Left lung (tissue), 14 donors: ENCODE measurements at places on chromosomes 4 and X. TPM values are rescaled to one million over a fixed set of nuclear protein-coding genes. Genes with fewer than 3 reads are reported as not detected.

The MAGEB1 gene
- total RNA-seq, result not detected

- no peaks in the 10 kb centered on the region for H3K27me3 ChIP-seq
- H3K36me3 ChIP-seq, result no peaks in the 10 kb centered on the region
- no peak overlapping the region for H3K4me3 ChIP-seq
- H3K4me1 ChIP-seq, result no peaks in the 10 kb centered on the region
- DNase-seq, result no peak
Measured at GRCh38 chr4:79121223-79121622, 182.0 kb upstream of the PAQR3 start.

- H3K4me3 ChIP-seq, result peak overlapping the region; percentile 8
- H3K4me1 ChIP-seq, result peaks cover 32% of the 10 kb centered on the region
Measured at GRCh38 chr4:26885912-26886274, 25.3 kb downstream of the STIM2 start.

DNA sequence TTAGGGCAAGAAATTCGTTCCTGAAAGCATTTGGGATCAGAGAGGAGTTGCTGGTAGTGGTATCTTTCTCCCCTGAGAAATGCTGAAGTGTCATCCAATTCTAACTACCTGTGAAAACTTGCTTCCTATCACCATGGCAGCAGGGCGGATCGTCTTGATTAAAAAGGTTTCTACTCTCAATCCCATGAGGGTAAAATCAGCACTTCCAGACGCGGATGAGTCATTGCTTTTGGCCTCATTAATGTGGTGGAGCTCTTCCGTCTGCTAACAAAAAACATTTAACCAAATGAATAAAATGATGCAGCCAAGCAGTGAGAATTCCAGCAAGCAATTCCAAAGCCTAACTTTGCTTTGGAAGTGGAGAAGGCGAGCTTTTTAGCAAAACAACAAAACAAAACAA is 325.6 kb downstream of the CAMK2D start:
- H3K4me3 ChIP-seq, result no peak overlapping the region
- H3K36me3 ChIP-seq, result no peaks in the 10 kb centered on the region
- peak overlapping the region; percentile 41 for H3K27ac ChIP-seq
- DNase-seq, result no peak
- peaks cover 3% of the 10 kb centered on the region for H3K4me1 ChIP-seq

DNA sequence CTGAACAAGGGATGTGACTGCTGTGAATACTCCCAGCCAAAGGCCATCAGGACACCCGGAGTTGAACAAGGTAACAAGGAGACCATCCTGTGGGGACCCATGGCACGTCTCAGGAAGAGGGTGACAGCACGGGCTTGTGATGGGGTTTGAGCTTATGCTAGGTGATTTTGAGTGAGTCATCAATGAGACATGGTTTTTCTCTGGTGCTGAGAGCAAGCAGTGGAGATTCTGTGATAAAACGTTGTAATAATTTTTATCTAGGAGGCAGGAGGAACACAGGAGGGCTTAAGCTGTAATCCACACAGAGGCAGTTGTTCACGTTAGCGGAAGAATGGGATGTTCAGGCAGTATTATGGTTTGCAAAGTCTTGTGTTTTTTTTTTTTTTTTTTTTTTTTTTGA is 36.0 kb downstream of the TRIML1 start:
- no peak for DNase-seq
- H3K27me3 ChIP-seq, result no peaks in the 10 kb centered on the region
- no peaks in the 10 kb centered on the region for H3K36me3 ChIP-seq
- no peak overlapping the region for H3K27ac ChIP-seq
- no peak overlapping the region for H3K4me3 ChIP-seq

The IL1RAPL1 gene
- total RNA-seq, result not detected

The RNF150 gene
- 1.9 TPM for total RNA-seq
